ENCODE measurements at places on chromosomes 1 and 21. TPM values are rescaled to one million over a fixed set of nuclear protein-coding genes. Genes with fewer than 3 reads are reported as not detected.
A peak's percentile ranks its signal among the peaks of the same experiment; 100 is the strongest.

Gene ENTREP3
- 19.4 TPM for polyA plus RNA-seq

Gene F13B
- 28.9 TPM for polyA plus RNA-seq

Gene CSF3R
- polyA plus RNA-seq, result 4.1 TPM

Gene C1orf141
- polyA plus RNA-seq, result 0.22 TPM

Gene C1orf210
- 46.2 TPM for polyA plus RNA-seq

Gene BATF3
- polyA plus RNA-seq, result 3.0 TPM

Gene AK5
- 4.2 TPM for polyA plus RNA-seq

Gene FOXO6
- 6.4 TPM for polyA plus RNA-seq

Gene L1TD1
- polyA plus RNA-seq, result 1.3 TPM

Gene NGF
- polyA plus RNA-seq, result 1.4 TPM

GRCh38 chr1:156866249-156866909 lies 5.7 kb downstream of the NTRK1 start:
- DNase-seq, result no peak
- H3K27me3 ChIP-seq, result peaks cover 64% of the 10 kb centered on the region
- no peak overlapping the region for H3K4me3 ChIP-seq
- H3K27ac ChIP-seq, result no peak overlapping the region
- H3K36me3 ChIP-seq, result no peaks in the 10 kb centered on the region
- no peaks in the 10 kb centered on the region for H3K4me1 ChIP-seq

DNA sequence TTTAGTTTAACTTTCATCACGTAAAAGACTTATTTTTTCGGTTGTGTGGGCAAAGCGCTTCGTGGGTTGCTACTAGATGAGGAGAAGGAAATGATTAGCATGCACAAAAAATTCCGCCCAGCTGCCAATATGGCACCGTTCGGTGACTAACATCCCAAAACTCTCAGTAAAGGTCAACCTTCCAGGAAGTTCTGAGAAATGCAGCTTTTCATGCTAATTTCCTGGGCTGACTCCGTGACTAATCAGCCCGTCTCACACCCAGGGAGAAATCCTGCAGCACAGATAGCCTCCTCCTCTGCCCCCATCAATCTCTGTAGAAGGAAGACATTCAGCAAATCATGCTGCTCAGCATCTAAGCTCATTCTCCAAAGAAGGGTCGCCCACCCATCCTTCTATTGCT lies 34.1 kb downstream of the TMCO4 start:
- H3K36me3 ChIP-seq, result peaks cover 3% of the 10 kb centered on the region
- H3K4me1 ChIP-seq, result peaks cover 6% of the 10 kb centered on the region
- DNase-seq, result no peak
- no peak overlapping the region for H3K4me3 ChIP-seq
- no peaks in the 10 kb centered on the region for H3K27me3 ChIP-seq

DNA sequence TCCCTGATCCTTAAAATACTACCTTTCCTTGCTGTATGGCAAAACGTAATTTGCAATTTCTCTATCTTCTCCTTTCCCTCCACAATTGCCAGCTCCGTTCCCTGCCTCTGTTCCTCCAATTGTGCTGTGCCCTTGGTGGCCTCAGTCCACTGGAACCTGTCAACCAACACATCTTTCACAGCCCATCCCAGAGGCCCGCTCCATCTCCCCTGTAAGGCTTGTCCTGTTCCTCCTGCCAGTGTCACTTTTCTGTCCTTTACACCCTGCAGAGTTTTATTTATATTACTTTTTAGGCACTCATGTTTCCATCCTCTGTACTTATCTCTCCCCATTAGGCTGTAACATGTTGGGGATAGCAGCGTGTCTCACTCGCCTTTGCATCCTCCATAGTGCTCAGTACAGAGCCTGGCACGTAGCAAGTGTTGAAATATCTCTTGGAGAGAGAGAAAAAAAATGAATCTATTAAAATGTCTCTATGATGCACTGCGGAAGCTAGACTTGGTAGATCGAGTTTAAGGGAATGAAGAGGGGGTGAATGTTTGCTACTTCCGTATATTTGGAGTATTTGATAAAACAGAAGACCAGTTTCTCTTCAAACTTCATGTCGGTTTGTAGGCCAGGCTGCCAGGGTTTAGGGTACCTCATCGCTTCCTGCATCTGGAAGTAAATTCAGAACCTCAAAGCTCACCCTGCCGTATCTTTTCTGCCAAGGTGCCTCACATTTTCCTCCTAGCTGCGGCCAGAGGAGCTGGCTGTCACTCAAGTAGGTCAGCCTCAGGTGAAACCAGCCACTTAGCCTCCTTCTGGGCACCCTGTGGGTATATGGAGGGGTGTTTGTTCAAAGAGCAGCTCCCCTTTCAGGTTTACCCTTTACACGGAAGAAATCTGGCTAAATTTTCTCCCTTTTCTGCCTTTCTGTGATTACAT lies 303.8 kb downstream of the TM2D1 start:
- H3K27ac ChIP-seq, result no peak overlapping the region
- no peak for DNase-seq
- no peaks in the 10 kb centered on the region for H3K27me3 ChIP-seq
- H3K36me3 ChIP-seq, result peaks cover 8% of the 10 kb centered on the region
- H3K4me3 ChIP-seq, result no peak overlapping the region

DNA sequence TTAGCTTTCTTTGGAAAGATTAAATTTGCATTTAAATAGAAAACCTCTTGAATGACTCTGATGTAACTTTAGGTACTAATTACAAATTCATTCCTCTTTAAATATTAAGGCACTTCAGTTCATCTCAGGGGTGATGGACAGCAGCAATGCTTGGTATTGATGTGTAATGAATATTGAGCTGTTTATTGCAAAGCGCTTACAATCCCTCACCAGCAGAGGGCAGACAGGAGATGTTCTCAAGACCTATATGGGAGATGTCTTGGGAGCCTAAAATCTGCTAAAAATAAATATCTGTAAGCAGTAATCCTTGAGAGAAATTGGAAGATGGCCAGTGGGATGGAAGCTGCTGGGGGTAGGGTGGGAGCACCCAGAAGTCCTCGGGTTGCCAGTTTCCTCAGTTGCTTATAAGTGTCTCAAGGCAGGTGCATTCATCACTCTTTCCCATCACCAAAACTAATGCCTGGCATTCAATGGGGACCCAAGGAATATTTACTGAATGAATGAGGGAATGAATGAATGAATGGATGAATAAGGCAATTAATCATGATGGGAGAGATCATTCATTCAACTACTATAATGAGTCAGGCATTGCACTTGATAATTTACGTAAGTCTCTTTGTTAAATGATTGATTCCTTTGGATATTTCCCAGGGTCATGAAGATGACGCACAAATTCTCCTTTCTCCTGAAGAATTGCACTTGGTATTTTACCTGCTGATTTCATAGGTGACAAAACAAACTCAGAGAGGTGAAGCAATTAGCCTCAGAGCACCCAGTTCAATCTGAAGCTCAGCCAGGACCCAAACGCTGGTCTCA lies 2.3 kb downstream of the KLHDC8A start:
- H3K36me3 ChIP-seq, result no peaks in the 10 kb centered on the region
- peaks cover 7% of the 10 kb centered on the region for H3K4me1 ChIP-seq
- H3K27me3 ChIP-seq, result no peaks in the 10 kb centered on the region
- peak; percentile 35 for DNase-seq
- H3K4me3 ChIP-seq, result no peak overlapping the region

- no peaks in the 10 kb centered on the region for H3K36me3 ChIP-seq
- no peak overlapping the region for H3K27ac ChIP-seq
- H3K4me1 ChIP-seq, result no peaks in the 10 kb centered on the region
- no peaks in the 10 kb centered on the region for H3K27me3 ChIP-seq
Observed at GRCh38 chr1:167145965-167146364, 52.1 kb downstream of the STYXL2 start.

DNA sequence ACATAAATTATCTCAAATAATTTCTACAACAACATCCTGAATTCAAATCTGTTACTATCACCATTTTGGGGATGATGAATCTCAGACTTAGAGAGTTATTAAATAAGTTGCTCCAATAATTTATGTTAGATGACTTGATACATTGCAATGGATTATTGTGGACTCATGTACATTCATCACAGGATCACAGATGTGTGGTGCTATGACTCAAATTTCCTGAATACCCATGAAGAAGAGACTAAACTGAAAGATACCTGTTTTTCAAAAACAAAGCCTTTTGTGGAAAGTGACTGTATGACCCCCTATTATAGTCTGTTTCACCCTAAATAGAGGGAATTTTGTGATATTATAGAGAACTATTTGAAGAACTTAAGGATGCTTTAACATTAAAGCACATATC lies 315.0 kb downstream of the PLA2G4A start:
- no peak overlapping the region for H3K27ac ChIP-seq
- no peaks in the 10 kb centered on the region for H3K27me3 ChIP-seq
- no peak for DNase-seq
- no peak overlapping the region for H3K4me3 ChIP-seq
- no peaks in the 10 kb centered on the region for H3K36me3 ChIP-seq

DNA sequence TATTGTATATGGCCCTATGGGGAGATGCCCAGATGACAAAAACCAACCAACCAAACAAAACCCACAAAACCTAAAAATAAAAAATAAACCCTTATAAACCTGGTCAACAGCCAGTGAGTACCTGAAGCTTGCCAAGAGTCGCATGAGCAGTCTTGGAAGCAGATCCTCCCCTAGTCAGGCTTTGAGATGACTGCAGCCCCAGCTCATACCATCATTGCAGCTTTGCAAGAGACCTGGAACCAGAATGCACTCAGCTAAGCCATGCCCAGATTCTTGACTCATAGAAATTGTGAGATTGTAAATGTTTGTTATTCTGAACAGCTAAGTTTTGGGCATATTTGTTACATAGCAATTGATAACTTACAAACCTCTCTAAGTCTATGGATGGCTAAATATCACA lies 326.8 kb downstream of the HLX start:
- no peaks in the 10 kb centered on the region for H3K27me3 ChIP-seq
- no peak for DNase-seq
- H3K4me1 ChIP-seq, result no peaks in the 10 kb centered on the region
- H3K4me3 ChIP-seq, result no peak overlapping the region
- no peaks in the 10 kb centered on the region for H3K36me3 ChIP-seq
- no peak overlapping the region for H3K27ac ChIP-seq

DNA sequence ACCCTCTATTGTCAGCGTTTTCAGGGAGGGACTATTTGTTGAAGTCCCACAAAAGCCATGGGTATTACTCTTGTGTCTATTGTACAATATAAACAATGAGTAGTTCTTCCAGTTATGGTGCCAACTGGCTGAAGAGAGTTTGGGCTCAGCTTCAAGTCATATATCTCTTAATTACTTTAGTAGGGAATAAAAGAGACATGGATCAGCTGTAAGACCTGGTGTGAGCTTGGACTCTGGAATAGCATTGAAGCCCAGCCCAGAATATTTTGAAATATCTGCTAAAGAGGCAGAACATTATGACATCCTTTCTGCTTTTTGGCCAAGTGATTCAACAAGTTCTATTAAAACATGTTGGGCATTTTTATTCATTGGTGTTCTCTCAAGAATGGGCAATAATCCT lies 224.9 kb downstream of the BACH1 start:
- no peaks in the 10 kb centered on the region for H3K27me3 ChIP-seq
- DNase-seq, result no peak
- H3K27ac ChIP-seq, result no peak overlapping the region
- no peaks in the 10 kb centered on the region for H3K36me3 ChIP-seq
- no peak overlapping the region for H3K4me3 ChIP-seq

GRCh38 chr1:236361909-236362590 lies 32.0 kb upstream of the EDARADD start:
- H3K27ac ChIP-seq, result no peak overlapping the region
- no peaks in the 10 kb centered on the region for H3K4me1 ChIP-seq
- DNase-seq, result no peak
- no peak overlapping the region for H3K4me3 ChIP-seq

GRCh38 chr21:38148046-38148445 lies 108.7 kb upstream of the KCNJ15 start:
- no peak overlapping the region for H3K4me3 ChIP-seq
- H3K36me3 ChIP-seq, result no peaks in the 10 kb centered on the region
- no peaks in the 10 kb centered on the region for H3K4me1 ChIP-seq
- DNase-seq, result no peak

GRCh38 chr1:23470282-23471070 lies 13.5 kb downstream of the ASAP3 start:
- H3K27me3 ChIP-seq, result no peaks in the 10 kb centered on the region
- no peaks in the 10 kb centered on the region for H3K36me3 ChIP-seq
- no peaks in the 10 kb centered on the region for H3K4me1 ChIP-seq
- H3K4me3 ChIP-seq, result no peak overlapping the region
- no peak overlapping the region for H3K27ac ChIP-seq

- H3K27ac ChIP-seq, result no peak overlapping the region
- no peaks in the 10 kb centered on the region for H3K36me3 ChIP-seq
- DNase-seq, result peak; percentile 20
- H3K4me1 ChIP-seq, result peaks cover 13% of the 10 kb centered on the region
Observed at GRCh38 chr1:10863886-10864285, 67.4 kb upstream of the CASZ1 start.

DNA sequence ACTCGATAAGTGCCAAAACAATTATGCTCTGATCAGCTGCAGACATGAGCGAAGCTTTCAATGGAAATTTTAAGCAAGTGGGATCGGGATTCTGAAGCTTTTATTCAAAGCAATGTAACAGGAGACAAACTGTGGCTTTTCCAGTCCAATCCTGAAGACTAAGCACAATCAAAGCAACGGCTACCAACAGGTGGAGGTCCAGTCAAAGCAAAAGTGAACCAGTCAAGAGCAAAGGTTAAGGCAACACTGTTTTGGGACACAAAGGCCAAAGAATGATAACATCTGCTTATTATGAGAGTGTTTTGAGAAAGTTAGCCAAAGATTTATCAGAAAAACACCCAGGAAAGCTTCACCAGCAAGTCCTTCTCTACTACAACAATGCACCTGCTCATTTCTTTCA lies 170.1 kb downstream of the SEC16B start:
- H3K36me3 ChIP-seq, result no peaks in the 10 kb centered on the region
- no peak overlapping the region for H3K27ac ChIP-seq
- no peak for DNase-seq
- no peaks in the 10 kb centered on the region for H3K4me1 ChIP-seq

DNA sequence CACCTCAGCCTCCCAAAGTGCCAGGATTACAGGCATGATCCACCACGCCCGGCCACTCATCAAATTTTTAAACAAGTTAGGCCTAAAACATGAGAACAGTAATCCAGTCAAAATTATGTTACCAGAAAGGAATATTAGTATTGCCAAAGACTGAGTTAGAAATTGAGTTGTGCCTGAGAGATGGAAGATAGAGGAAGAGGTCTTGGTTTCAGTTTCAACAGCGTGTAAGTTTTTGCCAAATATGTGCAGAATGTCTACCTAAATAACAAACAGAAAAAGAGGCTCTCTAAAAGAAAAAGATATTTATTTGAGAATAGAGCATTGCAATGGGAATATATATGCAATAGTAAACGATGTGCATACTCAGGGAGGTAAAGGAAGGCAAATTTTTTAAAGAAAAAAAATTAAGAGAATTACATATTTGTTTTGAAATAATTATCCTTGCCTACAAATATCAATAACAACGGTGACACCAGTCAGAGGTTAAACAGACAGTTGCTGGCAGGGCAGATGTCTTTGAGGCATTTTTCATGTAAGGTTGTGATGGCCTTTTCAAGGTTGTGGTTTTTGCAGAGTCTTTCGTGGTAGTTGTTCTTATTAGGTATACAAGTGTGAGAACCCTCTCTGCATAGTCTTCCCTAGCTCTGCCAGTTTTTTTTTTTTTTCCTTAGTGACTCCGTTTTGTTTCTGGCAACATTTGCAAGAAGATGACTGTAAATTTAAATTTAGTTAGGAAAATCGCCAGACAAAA lies 2.2 kb upstream of the CD1B start:
- H3K36me3 ChIP-seq, result no peaks in the 10 kb centered on the region
- no peaks in the 10 kb centered on the region for H3K4me1 ChIP-seq
- no peak overlapping the region for H3K4me3 ChIP-seq
